ENCODE measurements at places on chromosomes 12 and 14. TPM values are rescaled to one million over a fixed set of nuclear protein-coding genes. Genes with fewer than 3 reads are reported as not detected.

CISTR gene
- total RNA-seq = not detected

NXPH4 gene
- total RNA-seq = 0.40 TPM

ATXN3 gene
- total RNA-seq = 55.6 TPM

P2RX2 gene
- not detected for total RNA-seq

FAM186B gene
- total RNA-seq = 0.35 TPM

OAS2 gene
- 0.30 TPM for total RNA-seq

TPPP2 gene
- not detected for total RNA-seq

SIRT4 gene
- 2.4 TPM for total RNA-seq

KRT77 gene
- total RNA-seq = not detected

TAS2R9 gene
- total RNA-seq = 0.35 TPM

LRRIQ1 gene
- total RNA-seq = 0.87 TPM

RERG gene
- 4.1 TPM for total RNA-seq

CRACR2A gene
- total RNA-seq = 1.6 TPM

CAPS2 gene
- total RNA-seq = 0.87 TPM

B4GALNT3 gene
- 0.94 TPM for total RNA-seq

CD69 gene
- 0.25 TPM for total RNA-seq

KRT6C gene
- not detected for total RNA-seq

INSM2 gene
- total RNA-seq = 0.05 TPM

WNT5B gene
- total RNA-seq = 11.0 TPM

TMEM121 gene
- total RNA-seq = 8.4 TPM

FOXN4 gene
- not detected for total RNA-seq

PDZRN4 gene
- total RNA-seq = 0.25 TPM

BICDL1 gene
- total RNA-seq = 15.5 TPM

SYNDIG1L gene
- total RNA-seq = not detected

ACVRL1 gene
- 2.1 TPM for total RNA-seq

INHBE gene
- total RNA-seq = 1.0 TPM

MYH7 gene
- total RNA-seq = under 0.01 TPM

LRFN5 gene
- 0.69 TPM for total RNA-seq

CIROP gene
- total RNA-seq = not detected

TMEM263 gene
- total RNA-seq = 82.1 TPM

LRTM2 gene
- total RNA-seq = not detected

KRT75 gene
- total RNA-seq = not detected

Data from renal cortical epithelial cell (primary cell).